Type B pancreatic cell (in vitro differentiated cells): ENCODE measurements at places on chromosomes 7 and 10.
A peak's percentile ranks its signal among the peaks of the same experiment; 100 is the strongest.

- DNase-seq, result no peak
Observed at GRCh38 chr10:35933940-35934641, 292.0 kb upstream of the FZD8 start.

- DNase-seq, result no peak
Observed at GRCh38 chr7:47366211-47366610, 215.7 kb downstream of the TNS3 start.

DNA sequence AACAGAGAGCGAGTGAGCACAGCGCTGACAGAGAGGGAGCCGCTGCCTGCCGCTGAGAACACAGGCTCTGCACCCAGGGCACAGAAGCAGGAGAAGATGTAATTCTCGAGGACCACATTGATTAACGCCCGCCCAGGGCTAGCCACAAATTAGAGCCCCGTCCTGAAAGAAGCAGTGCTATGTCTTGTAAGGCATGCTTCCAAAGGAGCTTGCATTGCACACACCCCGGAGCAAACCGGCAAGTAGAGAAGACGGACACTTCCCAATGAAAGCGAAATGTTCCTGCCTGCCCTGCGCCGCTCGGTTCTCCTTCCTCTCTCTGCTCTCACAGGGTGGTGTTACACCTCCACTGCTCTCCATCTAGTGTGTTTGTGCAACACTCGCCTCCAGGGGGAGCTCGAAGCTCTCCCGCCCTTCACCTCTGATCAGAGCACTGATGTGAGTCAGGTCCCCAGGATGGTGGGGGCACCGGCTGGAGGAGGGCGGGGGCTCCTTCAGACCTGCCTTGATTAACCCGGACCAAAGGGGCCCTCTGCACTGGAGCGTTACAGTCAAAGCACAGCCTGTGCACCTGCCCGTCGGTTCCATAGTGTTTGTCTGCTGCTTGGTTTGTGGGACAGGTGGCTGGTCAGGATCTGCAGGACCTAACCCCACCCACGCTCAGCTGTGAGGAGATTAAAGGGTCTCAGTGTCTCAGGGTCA, 316.5 kb downstream of the ADARB2 start:
- peak; percentile 85 for DNase-seq

GRCh38 chr10:46286991-46287693, at the start of gene ANTXRL:
TSS of gene ANTXRL (plus strand) at chr10:46286997. CDS start at chr10:46287263, 266 bp downstream.
- DNase-seq, result no peak

DNA sequence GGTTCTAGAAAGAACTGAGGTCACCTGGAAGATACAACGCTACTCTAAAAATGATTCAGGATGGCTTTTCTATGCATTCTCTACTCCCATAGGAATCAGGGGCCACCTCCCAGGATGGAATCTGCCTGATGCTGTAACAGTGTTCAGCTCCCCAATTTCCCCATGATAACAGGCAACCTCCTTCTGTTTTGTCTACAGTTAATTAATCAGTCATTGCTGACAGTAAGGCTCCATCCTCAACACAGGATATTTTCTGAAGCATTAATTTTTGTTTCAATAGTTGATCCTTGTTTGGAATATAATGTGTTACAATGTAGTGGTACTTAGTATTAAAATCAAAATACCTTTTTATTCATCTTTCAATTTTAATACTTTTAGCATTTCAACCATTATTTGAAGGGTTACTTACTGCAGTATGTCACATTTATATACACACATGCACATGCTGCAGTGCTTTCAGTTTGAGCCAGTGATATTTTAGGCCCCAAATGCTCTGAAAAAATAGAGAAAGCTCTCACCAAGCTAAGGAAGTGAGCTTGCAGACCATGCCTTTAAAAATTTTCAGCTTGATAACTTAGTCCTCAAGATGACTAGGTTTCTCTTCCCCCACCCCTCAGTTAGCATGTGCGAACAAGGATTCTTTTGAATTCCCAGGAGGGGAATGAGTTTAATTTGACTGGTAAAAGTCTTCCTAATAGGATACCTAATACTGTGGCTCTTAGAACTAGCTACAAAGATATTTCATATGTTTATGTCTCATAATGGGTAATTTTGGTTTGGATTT, 592 bp upstream of the PIK3CG start:
- no peak for DNase-seq

- no peak for DNase-seq
Observed at GRCh38 chr10:132980426-132981172, 38.2 kb upstream of the CFAP46 start.

DNA sequence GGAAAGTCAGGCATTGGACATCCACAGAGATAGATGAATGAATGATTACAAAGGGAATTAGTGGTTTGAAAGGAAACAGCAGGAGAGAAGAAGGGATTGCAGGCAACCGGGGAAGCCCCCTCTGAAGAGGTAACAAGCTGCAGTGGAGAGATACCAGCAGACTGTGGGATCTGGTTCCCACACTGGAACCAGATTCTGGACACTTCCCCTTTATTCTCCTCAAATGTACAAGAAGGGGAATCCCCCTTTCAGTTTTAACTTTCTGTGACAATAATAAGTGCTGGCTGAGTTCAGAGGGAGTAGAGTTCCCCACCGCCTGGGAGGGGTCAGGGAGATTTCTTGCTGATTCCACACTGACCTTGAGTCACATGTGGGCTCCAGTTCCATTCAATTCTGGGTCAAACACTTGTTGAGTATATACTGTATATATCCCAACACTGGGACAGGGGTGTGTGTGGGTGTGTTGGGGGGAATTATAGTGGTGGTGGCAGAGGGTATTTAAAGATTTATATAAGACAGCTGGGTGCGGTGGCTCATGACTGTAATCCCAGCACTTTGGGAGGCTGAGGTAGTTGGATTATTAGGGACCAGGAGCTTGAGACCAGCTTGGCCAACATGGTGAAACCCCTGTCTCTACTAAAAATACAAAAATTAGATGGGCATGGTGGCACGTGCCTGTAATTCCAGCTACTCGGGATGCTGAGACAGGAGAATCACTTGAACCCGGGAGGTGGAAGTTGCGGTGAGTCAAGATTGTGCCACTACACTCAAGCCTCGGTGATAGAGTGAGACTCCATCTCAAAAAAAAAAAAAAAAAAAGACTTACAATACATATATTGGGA, 16.5 kb upstream of the DDIT4 start:
- DNase-seq, result no peak
